ENCODE measurements at places on chromosomes 3 and 15.

DNA sequence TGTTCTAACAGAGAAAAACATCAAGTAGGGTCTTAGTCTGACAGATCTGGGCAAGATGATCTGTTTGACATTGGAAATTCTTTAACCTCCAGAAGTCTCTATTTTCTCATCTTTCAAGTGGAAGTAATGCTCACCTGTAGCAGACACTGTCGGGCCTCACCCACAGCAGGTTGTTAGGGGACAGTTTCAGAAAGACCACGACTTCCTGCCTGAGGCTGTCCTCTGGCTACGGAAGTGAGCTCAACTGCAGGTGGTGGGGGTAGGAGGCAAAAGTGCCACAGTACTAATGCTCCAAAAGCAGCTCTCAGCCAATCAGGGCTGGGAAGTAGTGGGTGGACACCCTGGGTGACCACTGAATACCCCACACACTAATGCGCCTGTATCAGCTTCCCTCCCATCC, 111.4 kb upstream of the TOPAZ1 start:
- DNase-seq = no peak

- DNase-seq = peak; percentile 60
Observed at GRCh38 chr3:149245738-149246451, 24.3 kb upstream of the CP start.

DNA sequence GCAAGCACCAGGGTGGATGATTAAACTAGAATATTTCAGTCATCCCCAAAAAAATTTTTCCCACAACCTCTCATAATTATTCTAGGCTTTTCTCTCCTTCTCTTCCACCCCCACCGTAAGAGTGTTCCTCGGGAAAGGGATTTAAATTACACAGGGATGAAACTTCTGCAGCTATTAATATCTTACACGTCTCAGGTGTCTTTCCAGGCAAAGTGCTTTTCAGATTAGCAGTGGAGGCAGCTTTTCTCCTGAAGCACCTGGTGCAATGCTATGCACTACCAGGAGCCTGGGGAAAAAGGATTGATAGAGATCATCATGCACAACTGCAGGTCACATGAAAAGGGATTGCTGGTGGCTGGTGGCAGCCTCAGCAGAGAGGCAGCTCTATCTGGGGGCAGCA, 250.4 kb downstream of the NTRK3 start:
- DNase-seq = no peak

DNA sequence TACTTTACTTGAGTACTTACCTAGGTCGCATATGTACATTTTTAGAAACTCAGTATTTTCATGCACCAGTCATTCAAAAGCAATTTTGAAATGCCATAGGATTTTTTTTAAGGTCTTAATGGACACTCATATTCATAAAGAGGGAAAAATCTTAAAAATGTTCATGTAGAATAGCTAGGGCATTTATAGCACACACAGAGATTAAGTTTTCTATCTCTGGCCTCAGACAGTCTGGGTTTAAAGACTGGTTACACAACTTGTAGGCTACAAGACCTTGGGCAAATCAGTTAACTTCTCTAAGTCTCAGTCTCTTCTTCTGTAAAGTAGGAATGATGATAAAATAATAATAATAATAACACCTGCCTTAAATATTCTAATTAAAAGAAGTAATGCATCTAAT, 48.5 kb upstream of the UBP1 start:
- DNase-seq = no peak

- DNase-seq = no peak
Observed at GRCh38 chr3:31896648-31897433, 84.2 kb downstream of the OSBPL10 start.
